Stimulated activated CD4-positive, alpha-beta T cell treated with anti-CD3 and anti-CD28 coated beads, TNF-alpha, amount 100 ng/mL, for 1 hour (primary cell): ENCODE measurements at places on chromosomes 2 and 18.

- no peak for DNase-seq
Observed at GRCh38 chr2:98507891-98508708, 63.4 kb downstream of the INPP4A start.

DNA sequence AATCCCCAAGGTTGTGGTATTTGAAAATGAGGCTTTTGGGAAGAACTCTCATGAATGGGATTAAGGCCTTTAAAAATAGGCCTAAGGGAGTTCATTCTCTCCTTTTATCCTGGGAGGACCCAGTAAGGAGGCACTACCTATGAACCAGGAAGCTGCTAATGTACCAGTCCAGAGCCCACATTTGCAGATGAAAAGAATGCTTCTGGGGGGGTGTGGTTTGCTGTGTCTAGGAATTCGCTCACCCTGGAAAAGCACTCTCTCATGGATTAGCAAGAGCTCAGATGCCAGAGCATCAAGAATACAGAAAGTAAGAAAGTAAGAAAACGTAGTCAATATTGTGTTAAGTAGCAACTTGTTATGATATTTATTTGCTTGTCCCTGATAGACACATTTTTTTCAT, 785.7 kb upstream of the GYPC start:
- DNase-seq: no peak

DNA sequence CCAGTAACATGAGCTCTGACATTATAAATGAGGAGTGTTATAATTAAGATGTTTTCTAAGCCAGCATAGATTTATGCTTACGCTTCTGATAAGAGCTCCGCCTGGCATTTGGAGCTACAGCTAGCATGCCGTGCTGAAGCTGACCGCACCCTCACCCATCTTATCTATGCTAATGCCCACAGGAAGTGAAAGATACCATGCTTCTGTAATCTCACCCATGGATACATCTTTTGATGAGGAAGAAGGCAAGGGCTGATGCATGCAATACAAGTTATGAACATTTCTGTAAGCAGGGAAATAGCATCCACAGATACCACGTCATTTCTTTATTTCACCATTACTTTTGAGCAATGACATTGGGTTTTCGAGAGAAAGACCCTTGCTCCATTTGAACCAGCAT, 82.3 kb downstream of the ARL4C start:
- DNase-seq: no peak

GRCh38 chr2:120791962-120792297, 56.3 kb downstream of the GLI2 start:
- DNase-seq: no peak

DNA sequence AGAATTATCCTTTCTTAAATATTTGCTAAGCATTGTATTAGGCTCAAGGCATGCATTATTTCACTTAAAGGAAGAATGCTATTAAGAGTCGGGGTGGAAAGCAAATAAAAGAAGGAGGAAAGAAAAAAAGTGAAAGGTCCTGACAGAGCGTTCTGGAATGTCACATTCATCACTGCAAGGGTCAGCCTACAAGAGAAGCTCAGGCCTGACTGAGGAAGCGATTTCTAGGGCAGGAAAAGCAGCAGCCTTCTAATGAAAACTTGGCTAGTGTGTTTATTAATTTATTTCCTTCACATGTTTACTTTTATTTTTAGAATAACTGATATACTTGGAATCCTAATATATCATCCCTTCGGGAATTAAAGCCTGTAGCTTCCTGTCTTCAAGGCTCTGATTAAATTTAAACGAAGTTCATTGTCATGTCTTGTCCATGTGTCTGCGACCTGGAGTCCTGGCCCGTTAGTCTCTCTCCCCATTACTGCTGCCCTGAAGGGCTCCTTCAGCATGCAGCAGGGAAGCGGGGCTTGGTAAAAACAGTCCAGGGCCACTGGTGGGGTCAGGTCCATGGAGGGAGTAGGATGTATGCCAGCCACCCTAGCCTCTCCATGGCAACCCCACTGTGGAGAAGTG, 119.2 kb upstream of the CCDC68 start:
- no peak for DNase-seq

- DNase-seq: no peak
Observed at GRCh38 chr2:95376311-95377215, 25.9 kb upstream of the FAHD2A start.

DNA sequence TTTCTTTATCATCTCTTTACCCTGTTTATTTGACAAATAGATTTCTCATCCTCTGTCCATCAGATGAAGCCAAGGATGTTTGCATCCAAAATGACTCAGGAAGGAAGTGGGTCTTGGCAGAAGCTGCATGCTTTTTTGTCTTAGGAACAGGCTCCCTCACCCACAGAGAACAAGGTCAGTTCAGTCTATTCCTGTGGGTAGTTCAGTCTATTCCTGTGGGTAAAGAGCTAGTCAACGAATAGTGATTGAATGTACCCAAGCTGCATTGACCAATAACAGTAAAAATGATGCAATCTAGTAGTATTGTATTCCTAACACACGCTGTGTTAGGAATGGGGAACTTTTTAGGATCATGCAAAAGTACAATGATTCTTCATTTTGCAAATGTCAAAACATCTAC, 290.8 kb upstream of the TANK start:
- DNase-seq: no peak

DNA sequence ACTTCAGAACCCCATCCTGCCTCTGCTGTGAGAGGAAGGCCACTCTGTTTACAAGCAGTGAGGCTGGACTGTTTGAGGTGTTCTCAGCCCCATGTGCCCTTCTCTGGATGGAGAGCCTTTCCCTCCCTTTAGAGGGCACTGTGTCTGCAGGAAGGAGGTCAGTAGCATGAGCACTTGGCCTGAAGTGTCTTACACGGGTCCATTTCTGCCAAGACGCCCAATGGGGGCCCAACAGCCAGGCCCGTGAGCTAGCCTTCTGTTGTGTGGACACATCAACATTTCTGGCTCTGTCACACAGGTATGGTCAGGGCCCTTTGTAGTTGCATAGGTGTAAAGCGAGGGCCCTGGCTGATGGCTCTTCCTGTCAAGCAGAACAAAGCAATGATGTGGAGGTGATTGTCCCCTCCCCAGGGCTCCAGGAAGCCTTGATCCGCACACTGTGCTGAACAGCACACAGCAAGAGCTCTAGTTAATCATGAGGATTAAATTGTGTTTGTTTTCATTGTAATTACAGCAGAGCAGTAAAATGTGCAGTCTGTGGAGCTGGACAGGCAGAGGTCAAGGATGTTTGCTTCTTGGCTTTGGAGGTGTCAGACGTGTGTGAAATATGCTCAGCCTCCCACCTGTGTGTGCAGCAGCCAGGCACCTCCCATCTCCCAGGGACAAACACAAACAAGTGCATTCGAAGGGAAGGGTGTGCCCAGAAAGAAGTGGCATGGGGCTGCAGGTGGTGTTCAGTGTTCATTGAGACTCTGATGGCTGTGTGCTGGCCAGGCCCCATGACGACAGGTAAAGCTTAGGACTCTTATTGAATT, 132.1 kb downstream of the SH3RF3 start:
- no peak for DNase-seq

DNA sequence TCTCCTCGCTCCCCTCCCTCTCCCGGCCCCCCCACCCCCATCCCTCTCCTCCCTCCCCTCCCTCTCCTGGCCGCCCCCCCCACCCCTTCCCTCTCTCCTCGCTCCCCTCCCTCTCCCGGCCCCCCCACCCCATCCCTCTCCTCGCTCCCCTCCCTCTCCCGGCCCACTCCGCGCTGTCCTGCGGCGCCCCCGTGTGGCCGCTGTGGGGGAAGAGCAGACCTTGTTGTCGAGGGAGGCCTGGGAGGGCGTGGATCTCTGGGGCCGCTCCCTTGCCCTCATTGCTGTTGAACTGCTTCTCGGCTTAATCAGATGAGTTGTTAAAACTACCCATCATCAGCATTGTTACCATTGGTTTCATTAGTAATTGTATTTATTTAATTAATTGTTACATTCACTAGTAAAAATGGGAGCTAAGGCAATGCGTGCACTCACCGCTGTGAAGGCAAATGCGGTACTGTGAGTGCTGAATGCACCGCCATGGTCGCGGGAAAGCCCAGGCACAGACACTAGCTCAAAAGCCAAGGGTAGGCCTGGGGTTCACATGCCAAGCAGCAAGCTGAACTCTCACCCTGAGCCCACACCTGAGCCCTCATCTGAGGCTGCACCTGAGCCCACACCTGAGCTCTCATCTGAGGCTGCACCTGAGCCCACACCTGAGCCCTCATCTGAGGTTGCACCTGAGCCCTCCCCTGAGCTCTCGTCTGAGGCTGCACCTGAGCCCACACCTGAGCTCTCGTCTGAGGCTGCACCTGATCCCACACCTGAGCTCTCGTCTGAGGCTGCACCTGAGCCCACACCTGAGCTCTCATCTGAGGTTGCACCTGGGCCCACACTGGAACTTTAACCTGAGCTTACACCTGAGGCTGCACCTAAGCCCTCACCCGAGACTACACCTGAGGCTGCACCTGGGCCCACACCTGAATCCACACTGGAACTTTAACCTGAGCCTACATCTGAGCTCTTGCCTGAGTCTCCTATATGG, 8.8 kb downstream of the RTP5 start:
- peak; percentile 55 for DNase-seq

GRCh38 chr2:128202791-128203190, 111.8 kb downstream of the UGGT1 start:
- DNase-seq: no peak

GRCh38 chr2:121828281-121828731, 72.9 kb downstream of the TSN start:
- DNase-seq: no peak

DNA sequence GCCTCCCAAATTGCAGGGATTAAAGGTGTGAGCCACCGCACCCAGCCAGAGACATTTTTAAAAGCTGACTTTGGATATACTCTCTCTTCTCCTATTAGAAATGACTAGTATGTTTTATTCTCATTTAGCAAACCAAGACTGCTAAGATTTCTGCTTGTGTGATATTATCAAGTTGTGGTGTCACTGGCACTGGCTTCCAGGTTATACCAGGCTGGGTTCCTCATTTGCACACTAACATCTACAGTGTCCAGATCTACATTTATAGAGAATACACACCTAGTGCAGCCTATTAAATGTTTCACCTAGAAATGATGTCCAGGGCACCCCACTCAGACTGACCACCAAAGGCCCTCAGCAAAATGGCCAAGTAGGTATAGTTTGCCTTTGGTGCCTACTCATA, 265.3 kb upstream of the STON1 start:
- DNase-seq: no peak

DNA sequence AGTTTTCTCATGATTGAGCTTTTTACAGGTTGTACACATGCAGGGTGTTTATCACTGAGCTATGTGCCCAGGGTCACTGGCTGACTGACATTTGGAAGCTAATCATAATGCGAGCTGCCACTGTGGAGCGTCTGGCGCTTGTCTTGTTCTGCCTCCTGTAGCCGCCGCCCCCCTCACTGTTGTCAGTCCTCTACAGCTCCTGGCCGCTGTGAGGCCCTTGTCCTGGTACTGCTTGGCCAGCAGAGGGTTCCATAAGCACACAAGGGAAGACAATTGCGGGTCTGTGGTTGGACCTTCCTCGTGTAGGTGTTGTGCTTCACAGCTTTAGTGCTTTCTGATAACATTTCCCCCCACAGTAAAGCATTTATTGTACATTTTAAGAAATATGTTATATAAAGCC, 105.6 kb upstream of the LDLRAD4 start:
- no peak for DNase-seq

DNA sequence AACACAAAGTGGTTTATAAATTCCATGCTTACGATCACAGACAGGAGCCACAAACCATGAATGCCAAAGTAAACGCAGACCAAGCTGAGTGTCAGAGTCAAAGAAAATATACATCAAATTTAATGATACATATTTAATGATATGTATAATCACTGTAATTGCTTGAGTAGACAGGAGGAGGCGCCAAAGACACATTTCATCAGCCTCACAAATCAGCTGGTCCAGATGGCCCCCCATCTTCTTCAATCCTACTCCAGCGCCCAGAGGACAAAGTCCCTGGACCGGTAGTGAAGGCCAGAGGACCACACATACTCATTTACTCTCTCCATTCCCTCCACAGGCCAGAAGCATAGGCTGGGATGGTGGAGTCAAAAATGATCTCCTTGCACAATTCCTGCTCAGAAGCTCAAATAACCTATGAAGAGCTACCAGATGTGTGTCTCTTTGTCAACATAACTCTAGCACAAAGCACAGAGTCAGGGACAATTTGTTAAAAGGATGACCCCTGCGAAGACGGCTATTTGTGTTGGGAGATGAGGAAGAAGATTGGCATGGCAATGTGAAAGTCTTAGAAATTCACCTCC, 149.3 kb upstream of the PGAP1 start:
- DNase-seq: no peak

- DNase-seq: no peak
Observed at GRCh38 chr2:98552499-98553179, 55.7 kb downstream of the COA5 start.

GRCh38 chr2:86012007-86012712, 93.5 kb downstream of the POLR1A start:
- DNase-seq: no peak

DNA sequence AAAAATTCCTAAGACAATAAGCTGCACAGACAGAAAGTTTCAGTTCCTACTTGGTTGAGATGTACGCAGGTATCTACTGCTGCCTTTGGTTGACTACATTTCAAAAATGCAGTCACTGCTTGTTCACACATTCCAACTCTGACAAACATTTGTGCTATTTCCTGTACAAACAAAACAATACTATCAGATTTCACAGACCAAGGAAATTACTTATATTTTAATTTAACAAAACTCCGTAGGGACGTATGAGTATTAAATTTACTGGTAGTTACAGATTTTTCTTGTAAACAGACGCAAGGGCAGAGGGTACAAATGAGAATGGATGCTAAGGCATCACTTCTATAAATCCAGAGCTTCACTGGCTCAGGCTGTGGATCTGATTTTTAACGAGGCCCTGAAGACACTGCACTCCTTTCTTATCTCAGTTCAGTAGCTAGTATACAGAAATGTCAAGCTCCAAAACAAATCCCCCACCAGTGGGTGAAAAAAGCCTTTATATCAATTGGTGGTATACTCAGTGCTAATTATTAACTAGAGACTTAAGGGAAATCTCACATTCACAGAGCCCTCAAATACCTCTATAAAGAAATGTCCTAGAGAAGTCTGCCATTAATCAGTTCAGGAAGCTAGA, 31.7 kb upstream of the TTC32 start:
- DNase-seq: no peak
